Small intestine (tissue), 16 donors: ENCODE measurements at places on chromosomes 1 and 21. TPM values are rescaled to one million over a fixed set of nuclear protein-coding genes. Genes with fewer than 3 reads are reported as not detected.

Gene SCP2
- 365 TPM for polyA plus RNA-seq

Gene PHLDA3
- polyA plus RNA-seq, result 5.7 TPM

Gene NEXN
- 5.9 TPM for polyA plus RNA-seq

Gene C8B
- 0.45 TPM for polyA plus RNA-seq

Gene FAM72A
- 1.6 TPM for polyA plus RNA-seq

Gene MYOG
- polyA plus RNA-seq, result not detected

Gene INSRR
- 0.04 TPM for polyA plus RNA-seq

Gene SELENBP1
- 175 TPM for polyA plus RNA-seq

DNA sequence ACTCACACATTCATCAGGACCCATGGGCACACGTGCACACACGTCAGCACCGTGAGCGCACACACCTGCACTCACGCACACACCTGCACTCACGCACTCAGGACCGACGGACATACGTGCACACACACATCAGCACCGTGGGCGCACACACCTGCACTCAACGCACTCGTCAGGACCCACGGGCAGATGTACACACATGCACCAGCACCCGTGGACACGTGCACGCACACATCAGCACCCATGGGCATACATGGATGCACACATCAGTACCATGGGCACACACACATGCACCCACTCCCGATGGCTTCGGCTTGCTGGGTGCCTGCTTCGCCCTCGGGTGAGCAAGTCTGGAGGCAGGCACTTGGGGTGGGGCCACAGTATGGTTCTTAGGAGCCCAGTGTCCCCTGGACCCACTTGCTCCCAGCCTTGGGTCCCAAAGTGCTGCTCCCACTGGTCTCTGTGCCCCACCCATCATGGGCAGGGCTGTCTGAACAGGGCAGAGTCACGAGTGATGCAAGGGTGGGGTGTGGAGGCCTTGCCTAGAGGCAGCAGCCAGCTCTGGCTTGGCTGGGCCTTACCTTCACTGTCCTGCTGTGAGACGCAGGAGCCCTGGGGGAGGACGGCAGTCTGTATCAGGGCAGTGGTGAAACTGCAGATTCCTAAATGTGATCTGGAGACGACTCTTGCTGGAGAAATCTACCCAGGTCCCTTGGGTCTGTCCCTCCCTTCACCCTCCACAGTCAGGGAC is 49.8 kb downstream of the SKI start:
- peaks cover 2% of the 10 kb centered on the region for H3K4me1 ChIP-seq
- H3K27ac ChIP-seq, result peak overlapping the region; percentile 4
- H3K36me3 ChIP-seq, result no peaks in the 10 kb centered on the region
- peak; percentile 49 for DNase-seq

GRCh38 chr1:27862671-27863537 is 9.4 kb upstream of the THEMIS2 start:
- H3K27me3 ChIP-seq, result no peaks in the 10 kb centered on the region
- DNase-seq, result no peak
- no peaks in the 10 kb centered on the region for H3K36me3 ChIP-seq
- H3K27ac ChIP-seq, result no peak overlapping the region

- H3K4me1 ChIP-seq, result no peaks in the 10 kb centered on the region
- peak; percentile 66 for DNase-seq
- H3K36me3 ChIP-seq, result no peaks in the 10 kb centered on the region
- H3K4me3 ChIP-seq, result peak within 1 kb of the TSS; percentile 53
These were observed at the start of gene KIAA1614 for GRCh38 chr1:180912801-180913565. TSS of gene KIAA1614 (plus strand) at chr1:180912897. CDS start at chr1:180913244, 347 bp downstream.

DNA sequence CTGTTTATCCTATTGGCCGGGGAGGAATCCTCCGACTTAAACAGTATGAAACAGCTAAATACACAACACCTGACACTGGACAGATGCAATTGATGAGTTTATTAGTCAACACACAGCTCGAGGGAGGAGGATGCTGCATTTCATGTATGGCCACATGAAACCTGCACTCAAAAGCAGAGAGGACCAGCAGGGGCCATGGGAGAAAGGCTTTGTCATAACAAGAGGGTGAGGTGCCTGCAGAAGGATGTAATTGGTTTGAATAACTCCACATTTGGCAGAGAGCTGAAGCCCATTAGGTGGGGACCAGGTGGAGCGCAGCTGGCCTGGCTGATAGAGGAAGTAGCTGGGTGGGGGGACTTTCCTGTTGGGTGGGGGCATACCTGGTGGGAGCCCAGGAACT is 599.1 kb downstream of the PTPRU start:
- no peak overlapping the region for H3K4me3 ChIP-seq
- H3K4me1 ChIP-seq, result no peaks in the 10 kb centered on the region
- no peaks in the 10 kb centered on the region for H3K27me3 ChIP-seq
- no peak overlapping the region for H3K27ac ChIP-seq
- DNase-seq, result no peak

DNA sequence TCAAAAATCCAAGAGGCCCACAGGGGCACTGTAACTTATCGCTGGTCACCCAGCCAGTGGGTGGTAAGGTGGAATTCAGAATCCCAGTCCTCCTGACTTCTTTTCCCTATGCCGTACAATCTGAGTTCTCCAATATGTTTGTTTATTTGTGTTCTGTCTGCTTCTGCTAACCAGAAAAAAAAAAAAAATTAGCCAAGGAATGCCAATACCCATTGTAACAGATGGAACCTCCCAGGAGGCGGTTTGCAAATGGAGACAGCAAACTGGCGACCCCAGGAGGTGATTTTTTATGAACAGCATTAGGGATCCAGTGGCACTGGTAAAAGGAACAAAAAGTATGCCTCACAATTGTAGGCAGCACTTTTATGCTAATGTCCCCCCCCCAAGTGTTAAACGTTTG is 189.0 kb upstream of the FGGY start:
- H3K27me3 ChIP-seq, result no peaks in the 10 kb centered on the region
- no peaks in the 10 kb centered on the region for H3K36me3 ChIP-seq
- no peak for DNase-seq
- no peaks in the 10 kb centered on the region for H3K4me1 ChIP-seq
- H3K4me3 ChIP-seq, result no peak overlapping the region
- H3K27ac ChIP-seq, result no peak overlapping the region

DNA sequence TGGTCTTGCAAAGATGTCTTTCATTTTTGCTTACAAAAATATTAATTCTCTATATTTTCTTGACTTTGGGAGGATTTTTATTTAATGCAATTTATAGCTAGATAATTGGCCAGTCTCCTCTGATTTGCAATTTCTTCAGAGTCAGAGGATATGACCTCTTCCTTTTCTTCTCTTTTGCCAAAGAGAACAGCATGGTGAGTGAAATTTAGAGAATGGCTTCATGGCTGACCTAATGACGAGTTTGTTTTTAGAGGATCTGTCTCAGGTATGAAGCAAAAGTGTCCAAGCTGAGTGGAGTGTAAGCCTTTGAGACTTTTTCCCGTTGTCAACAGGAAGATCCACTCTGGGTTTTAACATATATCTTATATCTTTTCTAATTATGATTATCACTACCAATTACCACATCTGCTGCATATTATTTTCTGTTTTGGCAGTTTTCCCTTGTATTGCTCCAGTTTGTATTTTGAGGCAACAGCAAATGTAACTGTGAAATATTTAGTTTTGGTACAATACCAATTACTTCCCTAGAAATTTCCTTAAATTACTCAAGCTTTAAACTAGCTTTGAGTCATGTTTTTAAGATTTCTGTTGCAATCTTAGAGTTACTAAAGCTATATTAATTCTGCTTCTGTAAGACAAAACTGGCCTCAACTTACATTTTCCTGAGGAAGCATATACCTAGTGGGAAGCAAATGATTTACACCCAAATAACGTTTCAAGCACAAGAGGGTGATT is 332.8 kb upstream of the ZRANB2 start:
- H3K4me1 ChIP-seq, result no peaks in the 10 kb centered on the region
- H3K27me3 ChIP-seq, result peaks cover 2% of the 10 kb centered on the region
- DNase-seq, result no peak
- H3K36me3 ChIP-seq, result no peaks in the 10 kb centered on the region
